Fibroblast of skin of scalp (primary cell): ENCODE measurements at places on chromosomes 5 and 9.
A peak's percentile ranks its signal among the peaks of the same experiment; 100 is the strongest.

DNA sequence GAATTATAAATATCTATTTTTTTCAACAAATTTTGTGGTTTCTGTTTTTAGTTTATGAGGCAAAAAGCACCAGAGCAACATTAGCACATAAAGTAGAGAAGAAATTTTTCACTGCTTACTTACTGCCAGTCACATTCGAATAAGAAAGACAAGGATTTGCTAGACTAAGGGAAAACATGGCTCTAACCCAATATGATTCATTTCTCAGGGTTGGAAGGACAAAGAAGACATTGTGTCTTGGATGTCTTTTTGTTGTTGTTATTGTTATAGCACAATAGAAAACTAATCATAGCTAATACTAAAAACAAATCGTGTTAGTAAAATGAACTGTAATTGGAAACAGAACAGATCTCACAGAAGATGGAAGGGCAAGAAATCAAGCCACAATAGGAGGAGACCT, 90.9 kb upstream of the SLCO6A1 start:
- no peak for DNase-seq

GRCh38 chr5:6859023-6859422, 145.8 kb downstream of the TENT4A start:
- DNase-seq = no peak

- no peak for DNase-seq
Measured at GRCh38 chr5:6725421-6725820, 12.2 kb downstream of the TENT4A start.

DNA sequence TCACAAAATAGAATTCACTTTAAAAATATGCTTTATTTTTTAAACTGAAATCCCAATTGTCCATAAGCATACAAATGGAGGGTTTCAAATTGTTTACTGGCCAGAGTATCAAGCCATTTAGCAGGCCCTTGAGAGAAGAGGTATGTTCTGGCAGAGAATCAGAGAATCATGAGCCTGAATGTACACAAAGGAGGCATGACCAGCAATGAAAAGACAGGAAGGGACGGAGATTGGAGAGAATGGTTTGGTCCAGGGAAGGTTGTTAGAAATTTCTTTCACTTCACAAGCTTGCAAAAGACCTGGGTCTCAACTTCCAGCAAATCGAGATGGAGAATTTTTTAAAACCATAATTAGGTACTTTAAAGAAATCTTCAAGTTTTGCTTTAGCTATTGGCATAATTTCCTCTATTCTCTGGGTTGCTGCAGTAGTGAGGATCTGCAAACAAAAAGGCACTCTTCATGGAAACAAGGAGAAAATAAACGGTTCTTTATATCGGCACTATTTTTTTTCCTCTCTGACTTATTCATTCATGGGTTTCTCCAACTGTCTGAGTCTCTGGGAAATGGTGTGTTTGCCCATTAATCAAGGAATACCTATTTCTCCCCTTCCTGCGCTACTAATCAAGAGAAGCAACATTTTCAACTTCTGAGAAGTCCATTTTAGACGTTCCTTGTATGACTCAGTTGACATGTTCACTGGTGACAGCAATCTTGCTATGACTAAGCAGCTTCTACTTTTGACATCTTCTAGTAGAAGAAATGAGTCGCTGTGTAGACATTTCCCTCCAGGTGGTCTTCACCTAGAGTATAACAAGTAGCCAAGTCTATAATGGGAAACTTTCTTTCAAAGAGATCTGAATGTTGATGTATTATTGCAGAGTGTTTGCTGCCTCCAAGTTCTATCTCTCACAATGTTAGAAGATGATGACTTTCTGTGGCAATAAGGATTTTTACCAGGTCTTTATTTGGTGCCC, 23.1 kb upstream of the ERCC6L2 start:
- DNase-seq = peak; percentile 63

DNA sequence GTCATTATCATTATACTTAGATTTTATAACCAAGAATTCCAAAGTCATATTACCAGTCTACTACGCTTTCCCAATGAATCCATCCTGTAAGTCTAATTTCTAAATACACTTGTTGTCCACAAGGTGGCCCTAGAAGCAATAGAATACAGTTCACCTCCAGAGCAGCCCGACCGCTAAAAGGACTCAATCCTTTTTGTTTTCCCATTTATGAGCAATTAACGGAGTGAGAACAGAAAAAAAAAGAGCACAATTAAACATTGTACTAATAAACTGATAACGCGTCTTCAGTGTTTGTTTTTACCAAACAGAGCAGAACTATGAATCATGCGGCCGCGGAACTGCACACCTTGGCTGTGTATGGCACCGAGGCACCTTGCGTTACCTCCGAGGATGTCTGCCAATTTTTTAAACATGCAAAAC, 160.7 kb upstream of the DAPK1 start:
- peak; percentile 86 for DNase-seq

DNA sequence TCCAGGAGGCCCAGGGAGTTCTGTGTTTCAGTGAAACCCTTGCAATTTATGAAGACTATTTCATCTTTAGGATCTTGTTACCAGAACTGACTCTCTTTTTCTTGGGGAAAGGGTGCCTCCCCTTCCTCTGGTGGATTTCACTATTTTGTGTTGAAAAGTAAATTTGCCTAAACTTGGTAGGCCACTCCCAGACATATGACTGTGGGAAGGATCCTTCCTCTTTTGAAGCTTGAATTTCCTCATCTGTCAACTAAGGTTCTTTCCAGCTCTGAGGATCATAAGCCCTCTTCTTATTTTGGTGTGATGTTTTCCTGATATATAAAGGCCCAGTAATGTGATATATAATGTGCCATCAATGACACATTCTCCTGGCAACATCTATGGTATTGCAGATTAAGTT, 59.1 kb upstream of the ZFAND5 start:
- no peak for DNase-seq
